ENCODE measurements at places on chromosomes 5 and 9.

GRCh38 chr5:91976451-91976850 lies 593.3 kb upstream of the ARRDC3 start:
- DNase-seq, result no peak

DNA sequence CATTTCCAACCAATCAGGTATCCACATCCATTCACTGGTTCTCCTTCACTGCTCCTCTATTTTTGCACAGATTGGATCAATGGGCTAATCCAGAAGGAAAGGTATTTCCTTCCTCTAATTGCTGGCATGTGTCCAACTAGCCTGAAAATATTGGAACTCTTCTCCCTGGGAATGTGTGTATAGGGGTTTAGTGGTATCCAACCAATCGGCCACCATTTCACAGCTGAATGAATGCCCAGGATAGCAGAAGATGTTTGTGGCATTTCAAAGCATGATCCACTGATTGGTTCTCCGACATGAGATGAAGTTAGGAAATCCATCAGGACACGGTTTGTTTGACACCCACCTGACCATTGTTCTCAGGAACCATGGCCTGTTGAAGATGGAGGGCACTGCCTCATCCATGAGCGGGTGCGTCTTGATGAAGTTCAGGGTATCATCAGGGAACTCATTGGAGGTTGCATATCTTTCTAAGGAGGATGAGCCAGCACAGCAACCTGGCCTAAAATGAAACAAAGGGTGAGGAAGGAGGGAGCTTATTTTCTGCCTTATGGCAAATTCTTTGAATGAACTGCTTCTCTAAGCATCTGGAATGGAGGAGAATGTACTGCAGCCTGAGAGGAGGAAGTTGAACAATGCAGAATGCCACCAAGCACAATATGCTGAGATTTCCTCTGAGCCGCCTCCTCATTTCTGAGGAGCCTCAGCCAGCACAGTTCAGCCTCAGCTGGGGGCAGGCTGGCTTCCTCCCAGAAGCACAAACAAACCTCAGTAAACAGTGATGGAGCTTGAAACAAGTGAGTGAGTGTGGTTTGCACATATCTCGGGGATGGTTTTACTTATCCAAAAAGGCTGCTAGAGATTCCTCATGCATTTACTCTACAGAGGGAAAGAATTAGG lies 94.6 kb downstream of the SEMA6A start:
- no peak for DNase-seq

DNA sequence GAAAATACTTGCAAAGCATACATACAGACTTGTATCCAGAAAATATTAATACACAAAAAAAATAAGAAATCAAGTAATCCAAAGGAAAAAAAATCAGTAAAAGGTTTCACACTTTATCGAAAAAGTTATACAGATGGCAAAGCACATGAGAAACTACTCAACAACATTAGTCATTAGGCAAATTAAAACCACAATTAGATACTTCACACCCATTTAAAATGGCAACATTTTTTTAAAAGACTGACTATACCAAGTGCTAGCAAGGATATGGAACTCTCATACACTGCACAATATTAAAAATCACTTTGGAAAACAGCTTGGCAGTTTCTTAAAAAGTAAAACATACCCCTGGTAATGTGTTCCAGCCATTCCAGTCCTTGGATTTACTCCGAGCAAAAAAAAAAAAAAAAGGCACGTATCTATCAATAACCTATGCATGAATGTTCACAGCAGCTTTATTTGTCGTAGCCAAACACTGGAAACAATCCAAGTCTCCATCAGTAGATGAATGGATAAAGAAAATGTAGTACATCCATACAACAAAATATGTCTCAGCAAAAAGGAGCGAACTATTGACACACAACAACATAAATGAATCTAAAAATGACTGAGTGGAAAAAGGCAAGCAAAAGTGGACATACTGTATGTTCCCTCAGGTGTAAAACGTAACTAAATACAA lies 66.0 kb downstream of the GNAQ start:
- no peak for DNase-seq

DNA sequence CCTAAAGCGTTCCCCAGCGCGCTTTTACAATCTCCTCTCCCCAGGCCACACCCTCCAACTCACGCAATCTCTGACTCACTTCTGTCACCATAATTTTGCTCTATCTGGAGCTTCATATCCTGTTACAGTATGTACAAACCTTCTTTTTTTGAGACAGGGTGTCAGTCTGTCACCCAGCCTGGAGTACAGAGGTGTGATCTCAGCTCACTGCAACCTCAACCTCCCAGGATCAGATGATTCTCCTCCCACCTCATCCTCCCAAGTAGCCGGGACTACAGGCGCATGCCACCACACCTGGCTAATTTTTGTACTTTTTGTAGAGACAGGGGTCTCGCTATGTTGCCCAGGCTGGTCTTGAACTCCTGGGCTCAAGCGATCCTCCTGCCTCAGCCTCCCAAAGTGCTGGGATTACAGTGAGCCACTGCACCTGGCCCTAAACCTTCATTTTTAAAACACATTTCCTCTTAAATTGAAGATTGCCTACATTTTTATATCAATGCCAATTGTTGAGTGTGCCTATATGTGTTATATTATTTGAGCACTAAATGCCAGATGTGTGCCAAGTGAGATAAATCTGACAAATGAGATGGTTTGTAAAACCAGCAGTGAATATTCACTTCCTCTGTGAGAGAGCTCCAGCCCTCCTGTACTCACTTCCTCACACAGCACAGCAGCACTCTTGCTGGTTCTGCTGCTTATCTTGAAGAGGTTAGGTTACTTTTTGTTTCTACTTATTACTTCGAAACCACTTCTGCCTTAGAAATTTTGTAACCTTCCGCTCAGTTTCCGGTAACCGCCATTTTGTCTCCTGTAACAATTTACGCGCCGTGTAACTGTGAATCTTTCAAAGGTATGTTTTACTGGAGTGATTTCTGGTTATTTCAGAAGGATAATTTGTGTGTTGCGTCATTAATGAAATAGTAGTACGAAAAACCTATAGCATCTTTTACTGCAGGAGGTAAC lies 57.9 kb downstream of the DOCK8 start:
- DNase-seq, result peak; percentile 86

DNA sequence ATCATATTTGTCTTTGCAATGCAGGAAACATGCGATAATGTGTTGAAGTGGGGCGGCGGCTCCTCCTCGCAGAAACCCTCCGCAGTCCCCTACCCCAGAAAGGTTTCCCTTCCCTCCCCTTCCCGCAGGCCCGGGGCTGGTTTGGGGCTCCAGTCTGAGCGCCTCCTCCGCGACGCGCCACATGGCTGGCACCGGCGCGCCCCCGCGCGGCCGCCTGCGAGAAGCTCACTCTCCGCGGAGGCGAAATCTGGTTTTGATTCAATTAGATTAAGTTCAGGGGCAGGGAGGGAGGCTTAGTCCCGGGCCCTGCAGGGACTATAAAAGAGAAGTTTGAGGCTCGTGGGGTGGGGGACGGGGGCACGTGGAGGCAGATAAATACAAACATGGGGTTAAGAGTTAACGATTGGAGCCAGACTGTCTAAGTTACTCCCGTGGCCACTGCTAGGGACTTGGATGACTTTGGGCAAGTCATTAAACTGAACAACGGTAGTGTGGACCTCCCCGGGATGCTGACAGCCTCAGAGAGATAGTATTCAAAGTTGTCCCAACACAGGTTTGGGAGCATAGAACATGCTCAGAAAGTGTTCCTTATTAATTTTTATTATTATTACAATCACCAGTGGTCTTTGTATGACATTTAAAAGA lies 69.4 kb downstream of the MSX2 start:
- peak; percentile 65 for DNase-seq

DNA sequence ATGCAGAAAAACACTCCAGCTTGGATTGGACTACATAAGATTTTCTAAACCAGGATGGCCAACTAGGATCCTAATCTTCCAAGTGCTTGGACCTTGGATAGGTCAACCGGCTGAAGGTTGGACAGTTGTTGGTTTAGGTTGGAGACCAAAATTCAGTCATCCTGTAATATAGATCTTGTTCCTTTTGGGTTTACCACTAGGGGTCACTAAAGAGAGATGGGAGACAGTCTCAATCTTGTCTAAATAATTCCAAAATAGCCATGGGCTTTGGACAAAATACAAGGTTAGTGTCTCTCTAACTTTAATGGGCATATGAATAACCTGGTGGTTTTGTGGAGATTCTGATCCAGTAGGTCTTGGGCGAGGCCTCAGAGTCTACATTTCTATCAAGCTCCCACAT lies 148.7 kb upstream of the ERCC6L2 start:
- DNase-seq, result peak; percentile 26

GRCh38 chr5:26572480-26572879 lies 465.9 kb downstream of the CDH9 start:
- no peak for DNase-seq

DNA sequence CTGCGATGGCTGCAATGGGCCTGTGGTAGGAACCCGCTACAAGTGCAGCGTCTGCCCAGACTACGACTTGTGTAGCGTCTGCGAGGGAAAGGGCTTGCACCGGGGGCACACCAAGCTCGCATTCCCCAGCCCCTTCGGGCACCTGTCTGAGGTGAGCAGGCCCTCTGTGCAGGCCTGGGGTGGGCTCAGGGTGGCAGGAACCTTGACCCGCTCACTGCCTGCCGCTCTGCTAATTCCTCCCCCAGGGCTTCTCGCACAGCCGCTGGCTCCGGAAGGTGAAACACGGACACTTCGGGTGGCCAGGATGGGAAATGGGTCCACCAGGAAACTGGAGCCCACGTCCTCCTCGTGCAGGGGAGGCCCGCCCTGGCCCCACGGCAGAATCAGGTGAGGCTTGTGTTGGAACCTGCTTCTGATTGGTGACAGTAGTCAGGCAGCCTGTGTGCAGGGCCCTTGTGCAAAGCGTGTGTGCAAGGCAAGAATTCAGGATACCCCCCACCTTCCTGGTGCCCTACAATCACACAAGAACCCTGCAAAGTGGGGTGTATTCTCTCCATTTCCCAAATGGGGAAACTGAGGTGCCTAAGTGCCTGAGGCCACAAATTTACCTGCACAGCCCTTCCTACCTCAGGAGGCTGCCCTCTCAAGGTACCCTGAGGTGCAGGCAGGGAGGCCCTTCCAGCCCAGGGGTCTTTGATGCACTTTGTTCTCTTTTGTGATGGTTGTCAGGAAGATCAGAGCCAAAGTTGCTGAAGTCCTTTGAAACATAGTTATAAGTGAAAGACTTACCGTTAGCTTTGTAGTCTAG lies 3.4 kb downstream of the SQSTM1 start:
- DNase-seq, result no peak
